ENCODE measurements at places on chromosomes 2 and 18. TPM values are rescaled to one million over a fixed set of nuclear protein-coding genes. Genes with fewer than 3 reads are reported as not detected.

- no peak for DNase-seq
Measured at GRCh38 chr2:32688541-32688940, 60.7 kb downstream of the TTC27 start.

GRCh38 chr18:28071199-28071598 lies 105.7 kb downstream of the CDH2 start:
- no peak for DNase-seq

GRCh38 chr2:62998949-62999348 lies 51.7 kb upstream of the OTX1 start:
- no peak for DNase-seq

DNA sequence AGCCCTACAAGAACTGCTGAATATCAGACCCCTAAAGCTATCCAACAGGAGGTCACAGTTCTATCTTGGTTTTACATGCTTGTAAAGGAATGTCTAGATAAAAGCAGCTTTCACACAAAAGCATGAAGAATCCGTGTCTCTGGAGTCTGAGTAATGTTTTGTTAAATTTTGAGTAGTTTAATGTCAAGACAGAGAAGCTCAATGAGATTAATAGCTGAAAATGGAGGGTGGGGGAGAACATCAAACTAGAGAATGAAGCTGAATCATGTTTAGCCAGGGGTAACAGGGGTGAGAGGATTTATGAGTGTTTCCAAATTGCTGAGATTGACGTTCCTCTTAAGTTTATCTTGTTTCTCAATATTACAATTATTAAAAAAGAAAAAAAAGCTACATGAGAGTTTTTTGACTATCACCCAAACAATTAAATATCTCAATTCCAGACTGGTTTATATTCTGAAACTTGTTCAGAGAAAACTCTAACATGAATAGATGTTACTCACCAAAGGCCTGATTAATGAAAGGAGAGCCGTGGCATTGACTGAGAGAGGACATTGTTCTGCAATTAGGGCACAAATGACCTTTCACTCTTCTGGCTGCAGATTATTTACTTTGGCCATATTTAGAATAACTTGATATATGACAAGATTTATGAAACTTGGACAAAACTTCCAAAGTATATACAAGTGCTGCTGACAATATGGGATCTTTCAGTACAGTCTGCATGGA lies 266.4 kb upstream of the ETAA1 start:
- DNase-seq = no peak

GRCh38 chr2:2536416-2537056 lies 205.5 kb upstream of the MYT1L start:
- no peak for DNase-seq

GRCh38 chr2:20227894-20228505 lies 3.1 kb upstream of the SDC1 start:
- no peak for DNase-seq

GRCh38 chr2:210667711-210668110 lies 111.3 kb downstream of the CPS1 start:
- no peak for DNase-seq

DNA sequence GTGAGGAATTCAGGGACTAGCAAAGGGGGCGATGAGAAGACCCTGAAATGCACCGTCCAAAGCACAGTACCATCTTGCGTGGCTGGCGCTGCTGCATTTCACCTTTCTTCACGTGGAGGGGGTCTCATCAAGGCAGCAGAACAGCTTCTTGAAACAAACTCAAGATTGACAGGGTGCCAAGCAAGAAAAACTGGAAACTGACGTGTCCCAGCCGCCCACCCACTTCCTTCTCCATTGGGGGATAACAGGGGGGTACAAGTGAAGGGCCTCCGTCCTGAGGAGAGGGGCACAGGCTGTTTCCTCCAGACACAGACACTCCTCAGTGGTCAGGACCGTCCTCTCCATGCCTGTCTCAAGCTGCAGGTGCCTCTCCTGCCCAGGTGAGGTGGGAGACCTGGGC lies 32.5 kb downstream of the HDAC4 start:
- DNase-seq = peak; percentile 57

DNA sequence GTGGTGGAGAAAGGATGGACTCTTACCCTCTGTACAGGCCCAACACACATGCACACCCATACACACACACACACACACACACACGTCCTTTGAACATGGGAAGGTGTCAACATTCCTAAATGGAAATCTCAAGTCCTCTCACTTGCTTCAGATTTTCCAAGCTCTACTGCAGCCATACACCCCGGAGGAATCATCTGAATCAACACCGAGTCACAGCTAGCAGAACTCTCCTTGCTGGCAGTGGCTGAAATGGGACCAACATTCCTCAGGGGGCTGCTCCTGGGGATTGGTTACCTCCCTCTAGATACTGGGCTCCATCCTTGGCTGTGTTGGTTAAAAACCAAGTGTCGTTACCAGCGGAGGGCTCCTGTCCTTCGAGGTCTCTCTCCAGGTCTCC lies 112.7 kb downstream of the BCL11A start:
- DNase-seq = no peak

DNA sequence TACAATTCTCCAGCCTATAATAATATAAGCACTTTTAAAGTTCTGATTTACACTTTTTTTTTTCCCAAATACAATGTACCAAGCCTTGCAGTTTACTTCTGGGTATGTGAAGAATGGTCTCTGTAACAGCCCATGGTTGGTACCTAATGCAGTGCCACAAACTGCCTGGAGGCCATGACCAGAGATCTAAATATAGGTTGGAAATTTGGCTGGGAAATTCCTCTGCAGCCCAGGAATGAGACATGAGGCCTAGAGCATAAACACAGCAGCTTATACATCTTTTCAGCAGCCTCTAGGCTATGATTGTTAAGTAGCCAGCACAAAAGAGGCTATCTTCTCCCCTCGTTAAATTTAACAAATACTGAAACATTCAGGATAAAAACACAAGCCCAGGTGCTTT lies 432.0 kb upstream of the FAM98A start:
- DNase-seq = no peak

DNA sequence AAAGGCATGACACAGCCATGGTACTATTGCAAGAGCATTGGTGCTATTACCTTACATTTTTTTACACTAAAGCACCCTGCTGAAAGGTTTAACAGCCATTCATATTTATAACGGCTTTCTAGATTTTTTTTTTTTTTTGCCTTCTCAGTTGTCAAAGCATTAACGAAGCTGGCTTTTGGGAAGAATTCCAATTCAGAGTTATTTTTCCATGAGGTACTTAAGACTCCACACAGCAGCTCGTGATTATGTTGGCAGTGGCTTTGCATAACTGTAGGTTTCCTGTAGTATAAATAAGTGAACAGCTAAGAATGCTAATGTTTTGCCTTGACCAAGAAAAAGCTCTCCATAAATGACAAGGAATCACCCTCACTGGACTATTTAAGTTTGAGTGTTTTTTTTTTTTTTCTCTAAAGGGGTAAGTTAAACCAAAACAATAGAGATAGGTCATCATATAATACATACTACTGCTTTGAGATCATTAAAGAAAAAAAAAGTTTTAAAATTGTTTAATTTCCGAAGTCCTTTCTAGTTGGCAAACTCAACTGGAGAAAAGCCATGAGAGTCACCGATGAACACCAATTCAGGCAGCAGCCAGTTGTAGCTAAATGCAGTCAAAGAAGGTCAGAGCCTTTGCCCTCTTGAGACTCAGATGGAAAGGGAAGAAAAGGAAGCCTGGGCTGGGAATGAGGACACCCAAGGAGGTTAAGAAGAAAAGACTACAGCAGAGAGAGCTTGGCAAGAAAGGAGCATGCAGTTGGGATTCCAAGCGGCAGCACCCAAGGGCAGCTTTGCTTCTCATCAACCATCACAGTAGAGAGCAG lies 187.4 kb upstream of the NCKAP5 start:
- DNase-seq = peak; percentile 73

GRCh38 chr18:7038330-7038851 lies 79.2 kb downstream of the LAMA1 start:
- DNase-seq = peak; percentile 96

DNA sequence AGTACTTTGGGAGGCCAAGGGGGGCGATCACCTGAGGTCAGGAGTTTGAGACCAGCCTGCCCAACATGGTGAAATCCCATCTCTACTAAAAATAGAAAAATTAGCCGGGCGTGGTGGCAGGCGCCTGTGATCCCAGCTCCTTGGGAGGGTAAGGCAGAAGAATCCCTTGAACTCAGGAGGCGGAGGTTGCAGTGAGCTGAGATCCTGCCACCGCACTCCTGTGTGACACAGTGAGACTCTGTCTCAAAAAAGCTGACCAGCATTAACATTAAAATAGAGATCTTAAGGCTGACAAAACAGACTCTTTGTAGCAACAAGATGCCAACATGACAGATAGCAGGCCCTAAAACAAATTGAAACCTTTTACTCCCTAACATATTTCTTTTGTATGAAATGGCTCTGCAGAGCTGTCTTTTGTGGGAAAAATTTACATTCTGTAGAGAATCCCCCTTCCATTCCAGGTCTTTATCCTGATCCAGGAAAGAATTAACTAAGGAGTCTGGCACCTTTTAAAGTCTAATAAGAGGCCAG lies 213.9 kb downstream of the RAB3GAP1 start:
- DNase-seq = no peak

DNA sequence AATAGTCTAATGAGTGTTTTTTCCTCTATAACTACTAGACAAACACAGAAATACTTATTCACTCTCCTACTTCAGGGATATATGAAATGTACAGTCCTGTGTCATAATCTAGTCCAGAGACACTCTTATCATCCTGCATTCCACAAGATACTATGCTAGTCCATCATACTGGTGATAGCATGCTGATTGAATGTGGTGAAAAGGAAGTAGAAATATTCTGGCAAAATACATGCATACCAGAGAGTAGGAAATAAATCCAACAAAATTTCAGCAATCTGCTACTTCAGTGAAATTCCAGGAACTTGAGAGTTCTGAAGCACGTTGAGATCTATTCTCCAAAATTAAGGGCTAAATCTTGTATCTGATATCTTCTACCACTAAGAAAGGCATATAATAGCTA lies 353.9 kb downstream of the PID1 start:
- DNase-seq = no peak

GRCh38 chr2:46683541-46683940 lies 204.2 kb downstream of the TMEM247 start:
- DNase-seq = no peak

DNA sequence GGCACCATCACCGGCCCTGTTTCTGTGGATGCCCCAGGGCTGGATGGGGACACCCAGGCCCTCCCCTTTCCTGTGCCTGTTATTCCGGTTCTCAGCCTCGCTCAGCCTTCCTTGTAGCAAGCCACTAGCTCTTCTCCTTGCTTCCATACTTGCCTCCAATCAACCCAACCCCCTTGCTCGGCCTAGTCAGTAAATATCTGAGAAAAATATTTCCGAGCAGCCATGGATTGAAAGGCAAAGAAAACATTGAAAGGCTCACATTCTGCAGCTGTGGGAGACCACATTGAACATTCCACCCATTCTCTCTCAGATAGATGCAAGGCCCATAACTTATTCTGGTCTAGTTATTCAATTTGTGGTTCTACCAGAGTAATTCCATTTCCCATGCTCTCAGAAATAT lies 114.9 kb downstream of the SPP2 start:
- DNase-seq = no peak

DNA sequence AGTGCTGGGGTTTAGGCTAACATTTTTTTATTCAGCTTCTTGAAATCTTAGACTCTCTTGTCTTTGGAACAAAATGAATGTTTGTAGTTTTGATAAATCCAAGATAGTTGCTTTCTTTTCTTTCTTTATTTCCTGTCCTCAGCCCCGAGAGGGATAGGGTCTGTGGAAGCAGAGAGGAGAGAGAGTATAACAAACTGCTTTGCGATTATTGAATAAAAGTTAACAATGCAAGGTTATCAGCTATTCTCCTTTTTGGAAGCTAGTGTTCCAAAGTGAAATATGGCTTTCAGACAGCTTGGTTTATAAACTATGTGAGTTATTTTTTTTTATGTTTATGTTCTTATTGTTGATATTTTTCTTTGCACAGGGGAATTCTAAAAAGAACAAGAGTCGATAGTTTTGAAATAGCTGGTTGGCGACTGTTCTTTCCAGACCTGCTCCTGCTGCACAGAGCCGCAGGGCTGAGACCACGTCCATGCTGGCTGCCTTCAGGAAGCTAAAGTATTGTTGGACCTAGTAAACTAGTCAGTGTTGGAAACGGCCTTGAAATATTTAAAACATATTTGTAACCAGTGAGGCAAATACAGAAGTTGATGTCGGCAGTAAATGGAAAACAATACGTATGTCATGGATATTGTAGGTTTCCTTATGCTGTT lies 15.5 kb upstream of the STON1 start:
- DNase-seq = no peak

- peak; percentile 68 for DNase-seq
Measured at GRCh38 chr2:181456660-181457120, 496 bp upstream of the ITGA4 start.

DNA sequence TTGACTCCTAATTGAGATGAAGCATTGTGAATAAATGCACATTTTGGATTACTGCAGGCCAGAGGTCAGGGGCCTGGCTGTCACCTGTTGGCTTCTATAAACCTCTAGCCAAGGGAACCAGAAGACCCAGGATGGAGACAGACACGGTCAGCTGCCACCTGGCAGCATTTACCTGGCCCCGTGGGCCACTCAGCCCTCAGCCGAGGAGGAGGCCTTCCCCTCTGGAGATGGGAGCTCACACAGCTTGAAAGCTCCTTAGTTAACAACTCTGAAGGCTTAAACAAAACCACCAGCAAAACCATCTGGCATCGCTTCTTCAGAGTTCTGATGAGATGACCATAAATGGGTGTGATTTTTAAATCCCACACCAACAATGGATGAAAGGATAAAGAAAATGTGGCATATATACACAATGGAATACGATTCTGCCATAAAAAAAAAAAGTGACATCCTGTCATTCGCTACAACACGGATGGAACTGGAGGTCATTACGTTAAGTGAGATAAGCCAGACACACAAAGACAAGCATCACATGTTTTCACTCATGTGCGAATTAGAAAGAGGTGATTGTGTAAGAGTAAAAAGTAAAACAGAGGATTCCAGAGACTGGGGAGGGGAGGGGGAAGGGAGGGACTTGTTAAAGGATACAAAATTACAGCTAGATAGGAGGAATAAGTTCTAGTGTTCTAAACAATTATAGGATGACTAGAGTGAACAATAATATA lies 218.4 kb downstream of the TMEM163 start:
- no peak for DNase-seq

DNA sequence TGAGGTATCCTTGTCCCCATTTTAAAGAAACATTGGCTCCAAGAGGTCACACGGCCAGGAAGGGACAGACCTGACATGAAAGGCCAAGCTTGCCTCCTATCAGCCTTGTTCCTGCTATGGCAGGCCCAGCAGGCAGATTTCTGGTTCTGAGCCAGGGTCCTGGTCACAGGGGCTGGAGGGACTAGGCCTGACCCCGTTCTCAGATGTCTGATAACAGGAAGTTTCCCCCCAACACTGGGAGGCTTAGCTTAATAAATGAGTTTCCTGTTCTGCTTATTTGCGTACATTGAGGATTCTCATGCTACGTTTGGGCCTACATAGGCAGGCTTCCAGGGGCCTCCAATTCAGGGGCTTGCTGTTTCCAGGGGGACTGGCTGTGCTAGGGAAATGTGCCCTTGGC lies 107.8 kb upstream of the LTBP1 start:
- no peak for DNase-seq

Gene RETSAT
- 54.6 TPM for total RNA-seq

Gene WBP1
- 89.2 TPM for total RNA-seq

Gene EPB41L3
- total RNA-seq = 106 TPM

Gene HOXD12
- total RNA-seq = 1.8 TPM

Gene DOK6
- total RNA-seq = 1.9 TPM

Gene SH3RF3
- total RNA-seq = 9.4 TPM

Data from sigmoid colon (tissue), 7 donors.